Caki2 (cell line): ENCODE measurements at places on chromosomes 11 and 22.

DNA sequence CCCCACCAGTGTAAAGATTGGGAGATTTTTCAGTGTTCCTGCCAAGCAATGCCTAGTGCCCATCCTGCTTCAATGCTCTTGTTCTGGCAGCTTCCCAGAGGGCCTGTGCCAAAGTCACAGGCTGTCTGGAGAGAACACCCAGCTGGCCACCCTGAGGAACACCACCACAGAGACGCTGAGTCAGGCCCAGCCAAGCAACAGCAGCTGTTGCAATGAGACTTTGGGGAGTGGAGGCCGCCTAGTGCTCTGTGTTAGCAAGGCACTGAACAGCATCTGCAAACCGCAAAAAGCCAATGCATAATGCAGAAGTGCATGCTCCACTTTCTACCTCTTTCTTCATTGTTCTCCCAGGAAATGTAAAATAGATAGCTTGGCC lies 168.1 kb downstream of the NXPE2 start:
- no peak for DNase-seq

- DNase-seq: no peak
Observed at GRCh38 chr22:39115570-39115969, 18.5 kb downstream of the APOBEC3H start.

DNA sequence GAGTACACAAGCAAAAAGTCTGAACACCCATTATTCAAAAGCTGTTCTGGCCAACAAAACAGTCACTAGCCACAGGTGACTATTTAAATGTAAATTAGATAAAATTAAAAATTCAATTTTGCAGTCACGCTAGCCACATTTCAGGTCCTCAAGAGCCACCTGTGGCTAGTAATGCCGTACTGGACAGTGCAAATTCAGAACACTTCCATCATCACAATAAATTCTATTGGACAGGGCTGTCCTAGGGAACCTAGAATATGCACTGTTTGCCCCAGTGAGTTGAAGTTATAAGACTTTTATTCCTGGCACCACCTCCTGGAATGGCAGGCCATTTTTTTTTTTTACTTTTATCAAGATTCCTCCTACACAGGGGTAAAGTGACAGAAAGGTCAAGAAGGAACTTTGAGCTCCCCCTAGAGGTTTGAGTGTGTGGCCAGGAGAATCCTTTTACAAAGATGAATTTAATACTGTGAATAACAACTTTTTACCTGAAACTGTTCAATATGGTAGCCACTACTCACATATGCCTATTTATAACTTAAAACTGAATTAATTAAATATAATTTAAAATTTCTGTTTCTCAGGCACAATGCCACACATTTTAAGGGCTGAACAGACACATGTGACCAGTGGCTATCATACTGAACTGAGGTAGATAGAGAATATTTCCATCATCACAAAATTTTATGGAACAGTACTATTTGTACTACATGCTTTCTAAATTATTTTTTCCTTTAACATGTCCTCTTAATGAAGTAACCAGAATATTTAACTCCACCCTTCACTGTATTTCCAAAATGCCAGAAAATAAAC lies 6.5 kb downstream of the MSANTD2 start:
- DNase-seq: peak; percentile 48

DNA sequence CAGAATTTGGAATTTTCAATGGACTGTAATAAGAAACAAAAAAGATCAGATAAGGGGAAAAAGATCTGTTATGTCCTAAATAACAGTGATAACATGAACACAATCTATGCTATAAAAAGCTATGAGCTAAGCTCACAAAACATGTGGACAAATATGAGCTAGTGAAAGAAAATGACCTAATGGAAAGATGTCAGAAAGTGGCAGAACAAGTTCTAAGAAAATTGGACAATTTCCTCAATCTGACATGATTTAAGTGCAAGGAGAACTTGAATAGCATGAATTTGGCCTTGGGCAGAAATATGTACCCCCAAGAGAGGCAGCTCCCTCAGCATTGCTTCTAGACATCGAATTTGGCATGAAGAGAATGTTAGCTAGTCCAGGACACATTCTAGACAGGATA lies 212.0 kb upstream of the PGR start:
- DNase-seq: no peak

GRCh38 chr11:86416494-86416893 lies 41.8 kb downstream of the CCDC81 start:
- no peak for DNase-seq

GRCh38 chr11:91158891-91159537 lies 936.2 kb upstream of the CHORDC1 start:
- DNase-seq: no peak

DNA sequence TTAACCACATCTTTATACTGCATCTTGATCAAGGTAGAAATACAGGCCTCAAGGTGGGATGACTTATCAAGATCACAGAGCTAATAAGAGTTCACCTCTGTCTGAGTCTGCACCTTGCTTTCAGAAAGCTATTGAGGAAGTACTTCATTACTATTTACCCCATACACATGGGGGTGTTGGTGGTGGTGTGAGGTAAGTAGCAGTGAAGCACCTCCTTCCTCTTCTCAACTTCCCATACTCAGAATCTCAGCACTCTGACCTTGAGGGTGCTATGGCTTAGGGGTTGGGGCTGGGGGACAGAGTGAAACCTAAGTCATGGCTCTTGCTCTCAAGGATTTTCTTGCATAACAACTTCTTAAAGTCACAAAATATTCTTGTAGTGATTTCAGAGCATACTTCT lies 56.9 kb downstream of the ME3 start:
- no peak for DNase-seq

DNA sequence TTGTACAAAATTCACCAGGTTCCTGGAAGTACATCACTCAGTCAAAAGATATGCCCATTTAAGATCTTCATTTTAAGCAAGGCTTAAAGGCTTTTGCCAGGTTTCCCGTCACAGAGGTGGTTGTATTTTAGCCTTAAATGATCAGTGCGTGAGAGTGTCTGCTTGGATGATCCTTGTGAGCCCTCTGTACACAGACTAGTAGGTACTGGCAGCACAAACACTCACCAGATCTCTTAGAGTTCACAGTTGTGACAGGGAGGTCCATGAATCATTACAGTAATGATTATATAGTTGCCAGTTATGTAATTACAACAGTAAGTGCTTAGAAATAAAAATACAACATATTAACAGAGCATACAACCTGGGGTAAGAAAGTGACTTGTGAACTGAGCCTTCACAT lies 84.2 kb upstream of the SLC25A18 start:
- no peak for DNase-seq
